ENCODE measurements at places on chromosomes 1 and 21.

GRCh38 chr1:30757352-30758120 lies at the start of gene LAPTM5:
Gene LAPTM5, minus strand, starts transcription at chr1:30757774. Its CDS starts 29 bp downstream, at chr1:30757745.
- no peak for DNase-seq

DNA sequence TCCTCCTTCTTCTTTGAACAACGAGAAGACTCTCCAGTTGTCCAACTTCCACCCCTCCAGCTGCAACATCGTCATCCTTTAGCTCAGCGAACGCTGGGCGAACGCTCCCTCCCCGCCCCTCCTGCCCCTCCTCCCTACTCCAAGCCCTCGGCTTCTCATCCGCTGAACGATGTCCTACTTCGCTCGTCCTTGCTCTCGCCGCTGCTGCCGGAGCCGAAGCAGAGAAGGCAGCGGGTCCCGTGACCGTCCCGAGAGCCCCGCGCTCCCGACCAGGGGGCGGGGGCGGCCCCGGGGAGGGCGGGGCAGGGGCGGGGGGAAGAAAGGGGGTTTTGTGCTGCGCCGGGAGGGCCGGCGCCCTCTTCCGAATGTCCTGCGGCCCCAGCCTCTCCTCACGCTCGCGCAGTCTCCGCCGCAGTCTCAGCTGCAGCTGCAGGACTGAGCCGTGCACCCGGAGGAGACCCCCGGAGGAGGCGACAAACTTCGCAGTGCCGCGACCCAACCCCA lies at the start of gene BCAN:
TSS of gene BCAN (plus strand) at position 357 of the 504 bp plus-strand sequence. CDS start 3,938 bp downstream, outside the sequence.
- peak; percentile 36 for DNase-seq

GRCh38 chr1:94832446-94832845 lies 12.3 kb downstream of the SLC44A3 start:
- no peak for DNase-seq

DNA sequence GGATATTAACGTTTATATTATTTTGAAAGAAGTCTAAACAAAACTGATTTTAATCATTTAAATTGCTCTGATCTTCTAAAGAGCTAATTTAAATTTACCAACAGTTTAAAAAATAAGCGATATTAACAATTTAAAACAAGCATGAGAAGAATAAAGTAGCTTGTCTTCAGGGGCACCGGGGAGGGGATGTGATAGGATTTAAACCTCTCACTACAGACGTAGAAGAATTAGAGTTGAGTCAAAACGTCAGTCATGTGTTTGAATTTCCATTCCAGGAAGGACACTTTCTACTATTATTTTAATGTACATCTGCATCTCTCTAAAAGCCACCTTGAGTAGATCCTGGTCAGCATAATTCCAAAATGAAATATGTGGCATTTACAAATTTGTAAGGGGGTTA lies 58.2 kb upstream of the TPTE start:
- DNase-seq: no peak

- DNase-seq: no peak
Observed at GRCh38 chr1:117401761-117402160, 34.5 kb downstream of the MAN1A2 start.

DNA sequence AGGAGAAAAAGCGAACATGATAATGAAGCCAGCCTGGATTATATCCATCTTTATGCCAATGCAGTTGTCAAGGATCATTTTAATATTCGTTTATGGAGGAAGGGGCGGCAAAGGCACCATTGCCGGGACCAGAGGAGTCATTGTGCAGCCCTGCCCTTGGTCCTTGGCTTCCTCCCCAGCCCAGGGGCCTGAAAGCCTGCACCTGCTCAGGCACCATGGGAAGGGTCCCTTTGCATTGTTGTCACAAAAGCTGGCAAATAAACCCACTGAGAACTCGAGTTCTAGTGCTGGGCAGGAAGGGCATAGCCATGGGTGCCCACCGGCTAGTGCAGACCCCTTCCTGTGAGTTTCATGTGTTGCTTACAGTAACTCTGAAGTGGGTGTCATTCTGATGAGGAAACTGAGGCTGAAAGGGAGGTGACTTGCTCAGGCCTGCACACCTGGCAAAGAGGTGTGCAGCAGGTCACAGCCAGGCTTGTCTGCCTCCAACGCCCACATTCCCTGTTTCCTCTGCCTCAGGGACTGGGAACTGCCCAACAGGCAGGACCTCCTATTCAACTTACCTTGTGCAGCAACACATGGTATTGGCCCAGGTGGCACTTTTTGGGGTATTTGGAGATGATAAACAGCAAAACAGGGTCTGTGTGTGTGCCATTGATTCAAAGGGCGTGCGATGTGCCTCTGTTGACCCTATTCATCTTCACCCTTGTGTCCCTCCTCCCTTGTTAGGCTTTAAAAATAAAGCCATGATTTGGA lies 84.6 kb downstream of the MAN1C1 start:
- DNase-seq: no peak

DNA sequence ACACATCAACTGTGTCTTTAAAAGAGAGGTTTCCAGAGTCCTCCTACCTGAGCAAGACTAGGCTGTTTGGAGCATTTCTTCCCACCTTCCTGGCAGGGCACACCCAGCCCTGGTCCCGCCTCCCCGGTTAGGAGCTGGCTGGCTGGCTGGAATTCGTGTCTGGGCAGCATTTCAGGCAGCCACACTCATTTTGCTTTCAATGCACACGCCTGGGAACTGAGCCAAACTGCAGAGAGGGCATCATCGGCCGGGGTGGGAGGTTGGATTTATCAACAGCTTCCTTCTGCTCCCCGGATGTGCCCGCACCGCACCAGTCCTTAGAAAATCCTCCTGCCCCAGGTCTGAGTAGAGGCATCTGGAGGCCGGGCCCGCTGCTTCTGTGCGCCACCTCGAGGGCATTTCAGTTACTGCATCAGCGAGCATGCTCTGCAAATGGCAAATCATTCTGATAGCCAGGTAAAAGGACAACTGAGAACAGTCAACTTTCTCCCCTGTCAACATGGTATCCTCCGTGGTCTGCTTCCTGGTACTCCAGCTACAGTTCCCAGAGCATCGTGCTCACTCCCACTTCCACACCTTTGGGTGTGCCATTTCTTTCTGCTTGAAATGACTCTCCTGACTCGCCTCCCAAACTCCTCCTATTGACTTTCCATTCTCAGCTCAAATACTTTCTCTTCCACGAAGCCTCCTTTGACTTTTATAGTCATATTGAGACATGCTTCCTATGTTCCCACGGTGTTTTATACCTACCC lies 20.6 kb downstream of the TCEA3 start:
- peak; percentile 95 for DNase-seq

DNA sequence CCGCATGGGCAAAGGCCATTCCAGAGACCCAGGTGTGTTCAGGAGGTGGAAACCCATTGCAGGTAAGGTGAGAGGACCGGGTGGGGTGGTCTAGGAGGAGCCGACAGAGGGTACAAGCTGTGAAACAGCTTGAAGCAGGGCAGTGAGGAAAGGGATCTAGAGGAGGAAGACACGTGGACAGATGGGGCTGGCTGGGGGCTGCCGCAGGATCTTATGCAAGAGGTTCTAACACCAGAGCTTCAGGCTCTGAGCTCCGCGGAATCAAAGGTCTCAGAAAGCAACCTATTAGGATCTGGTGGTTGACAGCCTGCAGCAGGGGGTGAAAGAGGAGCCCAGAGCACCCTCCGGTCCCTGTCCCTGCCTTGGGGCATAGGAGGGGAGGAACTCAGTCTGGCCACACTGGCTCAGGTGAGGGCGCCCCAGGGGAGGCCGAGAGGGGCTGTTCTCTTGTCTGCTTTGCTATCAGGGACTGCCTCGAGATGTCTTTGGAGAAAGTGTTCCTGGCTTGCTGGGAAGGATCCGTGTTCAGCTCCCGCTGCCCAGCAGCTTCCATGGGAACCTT lies 1.9 kb downstream of the TFF1 start:
- no peak for DNase-seq

GRCh38 chr1:70990469-70991253 lies 57.0 kb downstream of the PTGER3 start:
- DNase-seq: no peak

GRCh38 chr1:204326771-204327300 lies 32.9 kb downstream of the PLEKHA6 start:
- DNase-seq: no peak

DNA sequence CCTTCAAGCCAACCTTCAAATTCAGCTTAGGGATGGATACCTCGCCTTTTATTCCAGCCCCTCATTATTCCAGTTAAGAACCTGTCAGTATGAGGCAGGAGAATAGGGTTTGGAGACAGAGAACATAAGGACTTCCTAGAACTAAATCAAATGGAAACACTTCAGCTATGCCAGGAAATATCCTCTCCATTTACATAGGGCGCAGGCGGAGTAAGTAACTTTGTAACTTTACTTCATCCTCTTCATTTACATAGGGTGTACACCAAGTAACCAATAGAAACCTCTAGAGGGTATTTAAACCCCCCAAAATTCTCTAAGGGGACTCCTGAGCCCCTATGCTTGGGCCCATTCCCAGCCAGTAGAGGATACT lies 75.4 kb upstream of the ATF3 start:
- no peak for DNase-seq

GRCh38 chr1:100506217-100506616 lies 31.7 kb upstream of the GPR88 start:
- no peak for DNase-seq

GRCh38 chr1:40315239-40315794 lies 1.8 kb downstream of the COL9A2 start:
- peak; percentile 81 for DNase-seq

DNA sequence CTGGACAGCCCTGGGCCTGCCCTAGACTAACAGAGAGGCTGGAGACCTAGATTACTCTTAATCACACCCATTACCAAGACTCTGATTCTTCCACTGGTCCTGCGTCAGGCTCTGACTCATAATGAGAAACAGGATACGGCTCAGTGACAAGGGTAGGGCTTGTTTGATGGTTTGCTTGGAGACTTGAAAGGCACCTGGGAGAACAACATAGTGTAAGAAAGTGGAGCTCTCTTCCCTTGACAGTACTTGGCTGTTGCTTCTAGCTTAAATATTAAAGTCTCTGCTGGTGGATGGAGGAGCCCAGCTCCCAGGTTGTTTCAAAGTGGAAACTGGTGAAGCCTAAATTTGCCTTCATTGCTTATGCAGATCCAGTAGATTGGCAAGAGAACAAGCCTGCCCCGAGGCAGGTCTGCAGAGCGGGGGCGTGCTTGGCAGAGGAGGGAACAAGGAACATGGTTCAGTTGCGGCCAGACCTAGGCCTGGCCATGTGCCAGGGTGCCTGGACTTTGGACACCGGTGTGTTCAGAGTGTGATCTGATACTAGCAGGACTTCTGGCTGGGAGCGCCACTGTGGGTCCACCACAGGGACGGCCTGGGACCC lies 480.6 kb downstream of the CAMTA1 start:
- peak; percentile 82 for DNase-seq
